Stimulated activated CD8-positive, alpha-beta memory T cell treated with anti-CD3 and anti-CD28 coated beads, Interleukin-4, amount 100 ng/mL, for 1 hour (primary cell): ENCODE measurements at places on chromosomes 7 and 10.

DNA sequence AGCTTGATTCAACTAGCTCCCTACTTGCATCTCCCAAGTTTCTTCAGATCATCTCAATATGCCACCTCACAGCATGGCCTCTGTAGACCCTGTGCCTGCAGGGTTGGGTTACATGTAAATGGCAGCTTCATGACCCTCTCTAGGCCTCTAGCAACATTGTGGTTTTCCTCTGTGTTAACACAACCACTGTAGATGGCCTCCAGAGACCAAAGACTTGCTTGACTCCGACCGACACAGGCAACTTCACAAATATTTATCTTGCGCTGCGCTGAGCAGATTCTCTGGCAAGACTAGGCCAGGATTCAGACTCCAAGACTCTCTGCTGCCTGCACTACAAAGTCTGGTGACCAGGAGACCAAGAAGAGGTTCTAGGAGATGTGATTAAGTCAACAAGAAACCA, 75.9 kb downstream of the CNOT4 start:
- no peak for DNase-seq

GRCh38 chr10:129580010-129580409, 113.0 kb downstream of the MGMT start:
- no peak for DNase-seq

GRCh38 chr7:1917221-1918062, 247.4 kb downstream of the ELFN1 start:
- no peak for DNase-seq

- DNase-seq = no peak
Observed at GRCh38 chr7:22861576-22861975, 38.9 kb upstream of the TOMM7 start.

DNA sequence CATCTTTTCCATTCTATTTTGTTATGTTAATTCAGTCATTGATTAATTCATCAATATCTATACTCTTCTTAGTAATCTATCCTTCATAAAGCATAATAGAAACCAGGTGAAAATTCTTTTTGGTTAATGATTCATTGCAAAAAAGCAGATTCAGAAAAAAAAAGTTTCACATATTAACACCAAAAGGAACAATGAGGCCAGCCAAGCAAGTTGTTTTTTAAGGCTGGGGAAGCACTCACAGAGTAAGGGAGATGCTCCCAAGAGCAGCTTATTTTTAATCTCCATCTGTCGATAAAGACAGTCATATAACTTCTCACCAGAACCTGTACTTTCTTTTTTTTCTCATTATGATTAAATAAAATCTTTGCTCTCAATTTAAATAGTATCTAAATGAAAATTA, 95.8 kb downstream of the CACNA2D1 start:
- no peak for DNase-seq

DNA sequence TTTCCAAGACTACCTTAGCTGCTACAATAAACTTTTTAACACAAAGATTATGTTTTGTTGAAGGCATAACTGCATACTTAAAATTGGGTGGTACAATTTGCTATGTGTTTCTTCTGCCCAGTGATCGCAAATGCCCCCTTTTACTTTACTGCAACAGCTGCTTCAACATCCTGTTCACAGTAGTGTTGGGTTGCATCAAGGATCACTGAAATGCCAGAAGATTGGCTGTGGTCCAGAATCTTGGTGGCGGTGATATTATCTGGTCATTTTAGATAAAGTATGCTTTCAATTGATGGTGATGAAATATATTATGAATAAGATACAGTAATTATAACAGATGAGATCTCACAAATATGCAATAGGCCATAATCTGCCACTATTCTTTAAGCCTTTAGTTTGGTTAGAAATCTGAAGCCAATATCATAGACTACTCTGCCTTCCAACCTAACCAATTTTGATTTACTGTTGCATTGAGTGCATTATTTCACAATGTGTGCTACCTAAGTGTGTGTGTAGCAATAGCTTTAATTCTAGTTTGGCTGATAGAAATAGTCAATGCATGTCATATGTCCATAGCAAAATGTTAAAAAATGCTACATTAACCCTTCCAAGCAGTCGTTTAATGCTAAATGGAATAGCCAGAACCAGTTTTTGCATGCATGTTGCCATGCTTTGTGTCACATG, 29.8 kb upstream of the ING3 start:
- no peak for DNase-seq

GRCh38 chr10:24603333-24603732, 120.4 kb downstream of the ARHGAP21 start:
- no peak for DNase-seq

- no peak for DNase-seq
Observed at GRCh38 chr10:1266033-1266802, 210.0 kb downstream of the WDR37 start.
